ENCODE measurements at places on chromosomes 13 and 19.
A peak's percentile ranks its signal among the peaks of the same experiment; 100 is the strongest.

DNA sequence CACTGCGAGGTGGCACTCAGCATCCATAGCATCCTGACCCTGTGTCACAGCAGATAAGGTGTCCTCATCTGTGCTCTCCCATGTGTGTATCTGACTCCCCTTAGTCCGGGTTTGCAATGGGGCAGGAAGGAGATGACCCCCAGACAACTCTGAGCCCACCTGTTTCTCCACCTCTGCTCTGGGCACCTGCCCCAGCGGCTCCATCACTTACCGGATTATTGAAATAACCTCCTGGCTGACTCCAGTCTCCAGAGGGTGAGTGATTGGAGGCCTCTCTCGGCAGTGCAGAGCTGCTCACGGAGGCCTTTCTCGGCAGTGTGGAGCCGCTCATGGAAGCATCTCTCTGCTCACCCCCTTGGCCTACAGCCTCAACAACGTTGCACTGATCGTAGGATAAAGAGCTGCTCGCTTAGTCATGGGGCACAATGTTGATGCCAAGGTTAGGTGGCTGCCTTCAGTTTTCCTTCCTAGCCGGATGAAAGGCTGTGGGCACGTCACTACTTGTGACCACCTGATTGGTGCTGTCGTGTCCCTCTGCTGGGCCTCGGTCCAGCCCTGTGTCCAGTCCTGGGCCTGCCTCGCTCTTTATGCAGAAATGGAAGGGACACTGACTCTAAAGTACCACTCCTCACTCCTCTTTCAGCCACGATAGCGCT lies 67.6 kb downstream of the TEX29 start:
- no peak for DNase-seq

DNA sequence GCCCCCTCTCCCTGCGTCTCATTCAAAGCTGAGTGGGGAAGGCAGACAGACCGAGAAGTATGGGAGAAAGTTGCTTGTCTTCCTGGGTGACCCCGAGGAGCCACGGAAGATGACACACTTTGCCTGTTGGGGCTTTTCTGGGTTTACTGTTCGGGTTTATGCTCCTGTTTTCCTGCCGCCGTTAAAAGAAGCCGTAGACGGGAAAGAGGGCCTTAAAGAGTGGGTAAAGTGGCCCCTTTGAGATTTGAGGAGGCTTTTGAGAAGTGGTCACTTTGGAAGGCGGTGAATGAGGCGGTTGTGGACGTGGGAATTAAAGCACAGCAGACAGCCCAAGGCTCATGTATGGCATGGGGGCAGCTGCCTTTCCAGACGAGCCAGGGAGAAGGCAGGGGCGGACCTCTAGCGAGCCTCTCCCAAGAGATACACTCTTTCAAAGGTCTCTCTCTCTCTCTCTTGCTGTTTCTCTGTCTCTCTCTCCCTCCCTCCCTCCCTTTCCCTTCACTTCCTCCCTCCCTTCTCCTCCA lies 493 bp upstream of the LHFPL6 start:
- peak; percentile 70 for DNase-seq

DNA sequence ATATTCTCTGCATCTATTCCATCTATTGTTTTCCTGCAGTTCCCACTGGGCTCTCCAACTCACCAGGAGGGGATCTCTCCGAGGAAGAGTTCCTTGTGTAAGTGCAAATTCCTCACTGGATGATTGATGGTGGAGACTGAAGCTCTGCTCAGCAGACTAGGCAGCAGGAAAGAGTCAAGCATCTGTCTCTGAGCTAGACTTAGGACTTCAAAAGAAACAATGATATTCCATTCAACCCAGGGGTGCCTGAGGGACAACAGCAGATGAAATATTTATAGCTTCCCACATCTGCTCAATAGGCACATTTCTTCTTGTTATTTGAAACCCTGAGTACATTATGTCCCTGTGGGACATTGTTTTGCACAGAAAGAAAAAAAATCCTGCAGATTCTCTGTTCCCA lies at the start of the genes OR7A5 and OR7C1:
OR7A5 (minus strand) TSS at position 175 of the 400 bp plus-strand sequence. CDS start 6,944 bp downstream, outside the sequence.
OR7C1 (minus strand) TSS at position 175 of the 400 bp plus-strand sequence. CDS start 35,049 bp downstream, outside the sequence.
- DNase-seq, result no peak

GRCh38 chr19:45782820-45783785 lies 813 bp upstream of the DMPK start:
- peak; percentile 89 for DNase-seq

GRCh38 chr13:93955904-93956303 lies 523.6 kb downstream of the DCT start:
- no peak for DNase-seq

DNA sequence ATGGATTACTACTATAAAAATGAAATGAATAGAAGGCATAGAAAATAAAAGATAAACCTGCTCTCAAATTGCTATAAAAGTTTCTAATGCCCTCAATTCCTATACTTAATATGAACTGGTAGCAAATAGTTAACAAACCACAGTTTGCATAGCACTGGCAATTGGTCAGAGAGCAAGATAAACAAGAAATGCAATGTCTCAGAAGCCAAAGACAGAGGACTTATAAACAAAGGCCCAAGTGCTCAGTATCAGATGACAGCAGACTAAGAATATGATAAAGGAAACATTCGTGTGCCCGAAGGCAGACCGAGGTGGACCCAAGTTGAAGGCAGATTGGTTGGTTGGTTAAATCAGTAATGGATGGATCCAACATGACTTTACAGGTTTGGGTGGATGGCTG lies 50.6 kb downstream of the IPO5 start:
- peak; percentile 69 for DNase-seq

GRCh38 chr19:31448221-31448657 lies 99.0 kb upstream of the TSHZ3 start:
- DNase-seq, result peak; percentile 87

DNA sequence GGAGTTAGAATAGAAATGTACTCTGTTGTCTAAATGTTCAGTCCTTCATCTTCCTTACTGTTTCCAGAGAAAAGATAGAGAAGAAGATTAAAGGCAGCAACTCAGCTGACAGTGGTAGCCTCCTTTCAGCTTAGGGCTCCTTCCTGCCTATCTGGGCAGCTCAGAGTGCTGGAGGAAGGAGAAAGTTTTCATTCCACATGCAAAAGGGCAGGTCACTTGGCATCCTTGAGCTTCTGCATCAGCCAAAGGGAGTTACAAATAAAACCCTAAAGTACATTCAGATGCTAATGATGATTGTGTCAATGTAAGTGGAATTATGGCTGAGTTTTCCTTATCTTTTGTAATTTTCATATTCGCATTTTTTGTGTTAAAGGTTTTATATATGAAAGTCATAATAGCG lies 58.9 kb downstream of the ESD start:
- no peak for DNase-seq

- peak; percentile 54 for DNase-seq
Observed at GRCh38 chr19:9793071-9793591, 24.6 kb upstream of the ZNF846 start.

GRCh38 chr13:91891141-91891540 lies 492.7 kb downstream of the GPC5 start:
- DNase-seq, result no peak

DNA sequence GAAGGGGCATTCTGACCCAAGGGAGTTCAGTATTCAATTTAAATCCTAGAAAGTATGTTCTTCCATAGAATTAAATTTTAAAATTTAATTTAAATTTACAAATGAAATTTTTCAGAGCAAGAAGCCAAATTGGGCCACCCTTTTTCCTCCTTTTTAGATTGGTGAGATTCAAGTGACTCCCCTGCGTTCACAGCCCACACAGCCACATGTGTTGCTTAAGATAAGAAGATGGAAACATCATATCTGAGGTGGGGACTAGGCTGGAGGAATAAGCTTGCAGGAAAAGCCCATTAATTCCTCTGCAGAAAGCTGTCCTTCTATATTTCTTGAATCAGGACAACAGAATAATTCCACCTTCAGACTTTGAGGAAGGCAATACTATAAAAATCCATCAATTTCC lies 392.7 kb upstream of the ZNF507 start:
- no peak for DNase-seq

DNA sequence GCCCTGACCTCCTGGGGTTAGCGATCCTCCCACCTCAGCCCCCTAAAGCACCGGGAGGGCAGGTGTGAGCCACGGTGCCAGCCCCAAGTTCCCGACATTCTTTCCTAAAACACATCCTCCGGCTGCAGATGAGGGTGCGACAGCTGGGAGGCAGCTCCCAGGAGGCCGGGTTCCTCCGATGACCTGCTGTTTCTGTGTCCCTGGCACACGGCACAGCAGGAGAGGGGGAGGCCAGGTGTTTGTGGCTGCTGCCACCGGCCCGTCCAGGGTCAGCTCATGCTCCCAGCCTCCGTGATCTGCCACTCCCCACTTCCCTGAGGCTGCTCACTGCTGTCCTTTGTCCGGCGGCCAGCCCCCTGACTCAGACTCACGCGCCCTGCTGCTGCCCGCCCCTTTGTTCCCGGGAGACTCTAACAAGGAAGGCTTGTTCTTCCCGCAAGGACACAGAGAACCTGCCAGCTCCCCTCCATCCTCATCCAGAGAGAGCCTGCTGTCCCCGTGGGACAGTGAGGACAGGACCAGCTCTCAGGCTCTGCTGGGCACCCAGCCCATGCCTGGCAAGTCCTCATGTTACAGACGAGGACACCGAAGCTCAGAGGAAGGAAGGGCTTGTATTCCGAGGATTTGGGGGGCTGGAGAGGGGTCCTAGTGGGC lies 10.6 kb upstream of the MADCAM1 start:
- peak; percentile 74 for DNase-seq

DNA sequence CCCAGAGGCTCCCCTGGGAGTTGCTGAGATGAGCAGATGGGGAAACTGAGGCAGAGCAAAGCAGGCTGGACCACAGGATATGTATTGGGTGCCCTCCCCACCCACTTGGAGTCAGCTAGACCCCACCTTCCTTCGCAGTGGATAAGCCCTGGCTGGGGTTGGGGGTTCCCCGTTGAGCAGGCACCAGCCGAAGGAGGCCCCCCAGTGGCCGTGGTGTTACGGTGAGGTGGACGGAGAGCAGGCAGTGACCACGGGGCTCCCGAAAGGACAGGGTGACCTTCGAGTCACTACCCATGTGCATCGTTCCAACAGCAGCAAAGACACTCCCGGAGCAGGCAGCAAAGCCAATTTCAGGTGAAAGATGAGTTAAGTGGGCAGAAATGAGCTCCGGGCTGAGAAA lies 62.4 kb upstream of the ADGRE5 start:
- DNase-seq, result peak; percentile 19

- DNase-seq, result no peak
Observed at GRCh38 chr19:38228005-38228377, 4.0 kb upstream of the DPF1 start.

- no peak for DNase-seq
Observed at GRCh38 chr19:9044449-9044848, 34.2 kb upstream of the MUC16 start.

DNA sequence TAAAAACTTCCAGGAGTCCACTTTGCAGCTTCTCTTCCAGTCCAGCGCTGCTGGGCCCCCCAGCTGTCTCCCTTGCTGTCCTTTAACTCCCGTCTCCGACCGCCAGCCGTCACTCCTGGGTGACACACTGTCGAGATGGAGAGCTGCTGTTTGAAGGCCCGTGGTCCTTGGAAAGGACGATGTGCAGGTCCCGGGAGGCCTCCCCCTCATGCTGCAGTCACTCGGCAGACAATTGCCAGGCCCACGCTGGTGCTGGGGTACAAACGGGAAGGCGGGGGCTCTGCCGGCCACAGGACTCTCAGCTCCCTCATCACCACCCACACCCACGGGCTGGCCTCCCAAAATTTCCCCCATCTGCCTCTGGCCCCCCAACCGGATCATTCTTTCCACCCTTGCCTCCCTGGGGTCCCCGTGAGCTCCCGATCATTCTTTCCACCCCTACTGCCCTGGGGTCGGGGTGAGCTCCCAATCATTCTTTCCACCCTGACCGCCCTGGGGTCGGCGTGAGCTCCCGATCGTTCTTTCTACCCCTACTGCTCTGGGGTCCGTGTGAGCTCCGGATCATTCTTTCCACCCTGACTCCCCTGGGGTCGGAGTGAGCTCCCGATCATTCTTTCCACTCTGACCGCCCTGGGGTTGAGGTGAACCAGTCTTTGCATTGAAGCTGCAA lies 16.0 kb upstream of the ZNF554 start:
- no peak for DNase-seq

DNA sequence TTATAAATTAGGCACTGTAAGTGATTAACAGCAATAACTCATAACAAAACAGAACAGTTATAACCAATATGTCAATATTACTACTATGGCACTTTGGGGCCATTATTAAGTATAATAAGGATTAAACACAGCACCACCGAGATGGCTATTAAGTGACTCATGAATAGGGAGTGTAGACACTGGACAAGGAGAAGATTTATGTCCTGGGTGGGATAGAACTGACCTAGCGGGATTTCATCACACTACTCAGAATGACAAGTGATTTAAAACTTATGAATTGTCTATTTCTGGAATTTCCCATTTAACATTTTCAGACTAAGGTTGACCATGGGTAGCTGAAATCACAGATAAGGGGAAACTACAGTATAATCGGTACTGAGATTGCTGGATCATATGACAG lies 79.0 kb upstream of the SLC7A1 start:
- DNase-seq, result peak; percentile 79

- no peak for DNase-seq
Observed at GRCh38 chr13:113905018-113905417, 41.1 kb upstream of the GAS6 start.

DNA sequence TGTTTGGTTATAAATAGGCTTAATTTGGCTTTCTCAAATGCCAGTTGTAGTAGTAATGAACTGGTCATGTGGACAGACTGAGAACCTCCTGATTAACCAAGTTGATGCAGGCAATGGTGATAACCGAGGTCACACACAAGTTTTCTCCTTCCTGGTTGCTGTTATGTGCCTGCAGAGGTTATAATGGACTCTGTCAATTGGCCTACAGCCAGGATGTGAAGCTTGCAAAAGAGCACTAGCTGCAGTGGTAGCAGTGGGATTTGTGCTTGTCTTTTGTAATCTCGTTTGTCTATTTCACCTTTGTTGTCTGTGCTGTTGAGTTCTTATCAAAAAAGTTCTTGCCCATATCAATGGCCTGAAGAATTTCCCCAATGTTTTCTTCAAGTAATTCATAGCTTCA lies 20.6 kb downstream of the OR10H3 start:
- DNase-seq, result no peak

DNA sequence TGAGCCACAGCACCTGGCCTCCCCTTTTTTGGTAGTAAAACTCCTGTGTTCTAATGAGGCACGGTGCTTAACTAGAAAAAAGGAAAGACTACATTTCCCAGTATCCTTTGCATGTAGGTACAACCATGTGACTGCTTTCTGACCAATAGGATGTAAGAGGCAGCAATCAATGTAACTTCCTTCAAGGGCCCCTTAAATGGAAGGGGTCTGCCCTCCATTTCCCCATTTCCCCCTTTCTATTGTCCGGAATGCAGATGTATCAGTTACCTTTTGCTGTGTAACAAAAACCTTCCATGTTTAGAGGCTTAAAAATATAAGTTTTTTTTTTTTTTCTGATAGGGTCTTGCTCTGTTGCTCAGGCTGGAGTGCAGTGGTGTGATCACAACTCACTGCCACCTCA lies 2.2 kb downstream of the GPR32 start:
- DNase-seq, result peak; percentile 50

DNA sequence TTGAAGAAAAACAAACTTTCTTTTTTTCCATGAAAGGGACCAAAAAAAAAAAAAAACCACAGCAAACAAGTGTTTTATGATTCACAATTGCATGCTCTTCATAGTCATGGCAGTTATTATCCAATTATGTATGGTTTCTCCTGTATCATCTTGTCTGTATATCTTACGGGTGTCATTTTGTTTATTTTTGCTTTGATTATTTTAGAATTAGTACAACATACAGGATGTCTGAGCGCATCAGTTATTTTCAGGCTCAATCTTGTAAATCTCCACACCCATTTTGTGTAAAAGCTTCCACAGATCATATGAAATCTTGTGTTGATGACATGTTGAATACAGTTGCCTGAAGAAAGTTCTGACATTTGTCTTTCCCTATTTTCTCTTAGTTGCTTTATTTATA lies 280.3 kb downstream of the KLF5 start:
- DNase-seq, result peak; percentile 44

- no peak for DNase-seq
Observed at GRCh38 chr19:9862938-9863337, 27.8 kb downstream of the PIN1 start.
